ENCODE measurements at places on chromosomes 5 and 9.

GRCh38 chr9:120924698-120925534 is 1.7 kb downstream of the TRAF1 start:
- DNase-seq = no peak

GRCh38 chr9:76680716-76681425 is 83.4 kb upstream of the PCA3 start:
- no peak for DNase-seq

GRCh38 chr5:178996156-178996555 is 1.0 kb upstream of the GRM6 start:
- no peak for DNase-seq

DNA sequence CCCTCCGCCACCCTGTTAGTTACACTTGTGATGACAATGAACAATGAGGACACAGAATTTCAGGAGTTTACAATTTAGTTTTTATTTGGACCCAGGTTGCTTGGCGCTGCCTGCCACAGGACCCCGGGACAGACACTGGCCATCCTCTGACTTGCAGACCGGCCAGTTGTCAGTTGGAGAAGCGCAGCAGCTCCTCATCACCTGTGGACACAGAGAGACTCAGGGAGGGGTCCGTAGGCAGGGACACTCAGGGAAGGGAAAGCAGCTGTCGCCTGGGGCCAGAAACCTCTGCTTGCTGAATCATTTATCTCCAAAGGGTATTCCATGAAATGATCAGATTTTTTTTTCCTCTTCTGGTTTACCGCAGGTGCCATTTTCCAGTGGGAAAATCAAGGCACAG is 18.0 kb downstream of the AMBP start:
- DNase-seq = no peak

DNA sequence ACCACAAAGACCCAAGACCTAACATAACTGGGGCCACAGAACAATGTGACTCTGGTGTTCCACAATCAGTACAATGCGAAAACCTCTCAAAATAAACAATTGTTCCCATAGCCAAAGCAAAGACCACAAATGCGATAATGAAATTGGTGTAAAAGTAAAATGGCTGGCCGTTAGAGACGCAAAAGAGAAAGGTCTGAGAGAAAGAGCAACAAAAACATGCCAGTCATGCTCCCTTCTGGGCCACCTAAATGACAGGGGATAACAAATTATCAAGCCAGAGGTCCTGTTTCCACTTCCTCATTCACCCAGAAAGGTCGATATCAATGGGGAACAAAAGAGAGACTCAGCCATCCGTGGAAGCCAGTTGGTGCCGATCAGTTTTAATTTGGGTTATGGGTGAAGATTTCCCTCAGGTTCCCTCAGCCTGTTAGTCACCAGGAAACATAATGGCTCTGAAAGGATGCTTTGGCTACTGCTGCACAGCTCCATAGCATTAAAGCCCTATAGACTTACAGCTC is 9.2 kb upstream of the CFAP95 start:
- DNase-seq = no peak

- no peak for DNase-seq
Observed at GRCh38 chr5:27592231-27592630, 553.8 kb upstream of the CDH9 start.

DNA sequence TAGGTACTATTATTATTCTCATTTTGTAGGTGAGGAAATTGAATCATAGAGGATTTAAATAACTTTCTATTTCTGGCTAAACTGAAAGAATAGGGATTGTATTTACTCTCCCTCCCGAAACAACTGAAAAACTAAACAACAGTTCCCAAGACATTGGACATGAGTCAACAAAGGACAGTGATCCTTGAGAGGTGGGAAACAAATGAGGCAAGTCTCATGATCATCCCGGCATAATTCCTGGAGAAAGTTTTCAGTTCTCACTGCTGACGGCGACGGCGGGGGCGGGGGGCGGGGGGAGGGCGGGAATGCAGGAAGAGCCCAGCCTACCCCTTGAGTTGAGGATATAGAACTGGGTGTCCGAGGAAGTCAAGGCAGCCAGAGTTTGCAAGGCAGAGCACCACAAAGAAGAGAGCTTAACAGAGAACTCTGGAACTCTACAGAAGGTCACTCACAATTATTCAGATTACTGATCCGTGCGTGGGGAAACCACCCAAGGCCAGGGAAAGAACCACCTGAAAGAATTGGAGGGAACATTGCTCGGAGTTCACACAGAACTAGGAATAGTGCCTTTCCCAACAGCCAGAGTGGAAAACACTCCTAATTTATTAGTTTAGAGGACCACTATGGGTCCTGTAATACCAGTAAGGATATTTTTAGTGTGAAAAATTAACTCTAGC is 27.4 kb upstream of the WHRN start:
- DNase-seq = no peak

- DNase-seq = no peak
Observed at GRCh38 chr5:121158451-121158850, 693.2 kb upstream of the FTMT start.

DNA sequence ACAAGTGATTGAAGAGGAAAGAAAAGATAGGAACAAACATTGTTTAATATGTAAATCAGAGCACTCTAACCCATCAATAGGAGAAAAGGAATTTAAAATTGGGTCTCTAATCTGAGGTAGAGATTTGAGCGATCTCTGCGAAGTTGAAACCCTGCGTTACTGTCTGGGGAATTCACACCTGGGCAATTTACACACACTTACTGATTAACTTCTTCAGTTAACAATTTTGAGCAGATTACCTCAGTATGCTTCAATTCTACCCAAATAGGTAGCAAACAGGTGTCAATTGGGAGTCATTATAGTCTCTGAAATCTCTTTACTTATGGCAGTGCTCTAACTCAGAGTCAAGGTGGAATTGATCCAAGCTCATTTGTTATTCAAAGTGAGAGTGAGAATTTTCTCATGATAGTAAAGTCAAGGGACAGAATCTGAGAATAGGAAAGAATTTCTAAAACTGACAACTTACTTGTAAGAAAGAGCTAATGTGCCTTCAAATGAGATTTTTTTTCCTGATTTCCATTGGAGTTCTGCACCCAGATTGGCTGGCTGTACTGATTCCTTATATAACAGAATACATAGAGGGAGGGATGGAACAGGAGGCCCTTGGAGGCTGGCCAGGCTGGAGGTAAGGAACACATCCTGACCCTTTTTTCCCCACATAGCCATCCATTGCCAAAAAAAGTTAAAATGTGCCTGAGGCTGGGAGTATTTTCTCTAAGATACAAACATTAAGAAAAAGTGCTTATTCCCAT is 27.1 kb upstream of the IFNA14 start:
- no peak for DNase-seq

DNA sequence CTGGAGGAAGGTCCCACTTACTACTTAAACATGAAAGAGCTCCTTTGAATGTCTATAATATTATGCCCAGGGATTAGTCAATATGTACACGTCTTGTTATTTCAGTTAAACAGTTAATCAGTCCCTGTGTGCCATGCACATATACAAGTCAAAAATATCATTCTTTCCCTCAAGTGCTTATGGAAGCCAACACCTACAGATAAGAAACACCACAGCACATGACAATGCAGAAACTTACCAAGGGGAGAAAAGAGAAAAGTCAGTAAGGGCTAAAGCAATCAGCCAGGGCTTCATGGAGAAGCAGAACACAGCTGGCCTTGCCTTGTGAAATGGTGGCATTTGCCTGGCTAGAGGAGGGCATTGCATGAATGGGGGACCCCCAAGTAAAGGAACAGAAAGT is 88.3 kb downstream of the SNCAIP start:
- no peak for DNase-seq

DNA sequence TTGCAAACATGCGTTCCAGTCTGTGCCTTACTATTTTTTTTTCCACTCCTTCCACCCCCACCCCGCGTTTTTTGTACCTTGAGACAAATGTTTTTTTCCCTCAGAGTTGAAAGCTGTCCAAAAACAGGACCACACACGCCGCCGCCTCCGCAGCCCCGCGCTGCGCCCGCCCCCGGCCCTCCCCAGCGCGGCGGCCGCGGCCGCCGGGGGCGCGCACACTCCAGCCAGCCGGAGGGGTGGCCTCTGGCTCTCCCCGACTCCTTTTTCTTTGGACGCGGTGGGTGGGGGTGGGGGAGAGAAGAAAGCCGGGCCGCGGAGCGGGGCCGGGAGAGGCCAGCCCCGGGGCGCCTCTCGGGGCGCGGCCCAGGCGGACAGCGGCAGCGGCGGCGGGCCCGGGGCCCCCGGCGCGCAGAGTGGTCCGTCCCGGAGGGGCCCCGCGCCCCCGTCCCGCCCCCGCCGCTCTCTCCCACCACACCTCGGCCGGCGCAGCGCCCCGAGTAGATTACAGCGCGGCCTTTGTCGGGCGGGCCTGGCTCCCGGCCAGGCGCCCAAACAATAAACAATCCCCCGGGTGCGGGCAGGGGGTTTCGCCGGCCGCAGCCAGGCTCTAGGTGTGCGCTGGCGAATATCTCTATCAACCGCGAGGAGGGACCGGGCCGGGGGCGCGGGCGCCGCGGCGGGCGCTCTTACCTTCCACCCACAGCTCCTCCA is 10.9 kb downstream of the PTCH1 start:
- DNase-seq = no peak

DNA sequence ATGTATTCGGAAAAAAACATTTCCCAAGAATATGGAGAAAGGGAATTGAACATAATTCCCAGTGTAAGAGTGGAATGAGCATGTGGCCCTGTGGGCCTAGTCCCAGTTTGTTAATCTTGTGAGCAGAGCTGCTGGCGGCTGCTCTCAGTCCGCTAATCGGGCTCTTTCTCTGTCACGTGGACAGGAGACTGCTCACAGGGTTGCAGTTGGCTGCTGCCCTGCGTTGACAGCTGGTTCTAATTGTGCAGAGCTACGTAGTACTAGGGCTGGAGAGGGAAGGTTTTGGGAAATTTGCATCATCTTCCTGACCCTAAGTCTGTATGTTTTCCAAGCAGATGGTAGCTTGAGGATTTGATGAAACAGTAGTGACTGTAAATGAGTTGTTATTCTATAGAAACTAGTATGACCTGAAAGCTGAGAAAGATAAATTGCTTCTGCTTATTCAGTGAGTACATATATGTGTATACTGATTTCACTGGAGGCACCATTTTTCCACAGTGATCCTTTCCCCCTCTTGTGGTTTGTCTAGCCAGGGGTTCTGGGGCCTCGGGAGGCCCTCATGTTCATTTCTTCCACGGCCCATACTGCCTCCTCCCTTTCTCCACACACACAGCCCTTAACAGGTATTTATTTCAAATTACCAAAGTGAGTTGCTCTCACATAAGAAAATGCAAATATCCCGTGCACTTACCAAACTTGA is 100.6 kb downstream of the ANGPTL2 start:
- no peak for DNase-seq

DNA sequence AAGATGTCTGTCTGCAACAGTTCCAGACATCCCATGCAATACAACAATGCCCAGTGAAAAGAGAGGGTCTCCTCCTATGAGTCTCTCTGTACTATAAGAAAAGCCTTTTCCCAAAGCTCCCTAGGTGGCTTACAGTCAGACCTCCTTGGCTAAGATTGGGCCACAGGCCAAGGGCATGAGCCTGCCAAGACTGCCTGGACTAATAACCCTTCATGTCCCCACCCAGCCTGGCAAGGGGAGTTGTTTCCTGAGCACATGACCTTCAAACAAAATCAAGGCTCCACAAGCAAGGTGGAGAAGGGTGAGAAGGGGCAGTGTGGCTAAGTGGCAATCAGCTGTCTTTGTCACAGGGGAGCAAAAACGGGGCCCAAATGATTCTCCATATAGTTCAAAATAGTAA is 75.6 kb upstream of the ZSWIM6 start:
- DNase-seq = no peak

DNA sequence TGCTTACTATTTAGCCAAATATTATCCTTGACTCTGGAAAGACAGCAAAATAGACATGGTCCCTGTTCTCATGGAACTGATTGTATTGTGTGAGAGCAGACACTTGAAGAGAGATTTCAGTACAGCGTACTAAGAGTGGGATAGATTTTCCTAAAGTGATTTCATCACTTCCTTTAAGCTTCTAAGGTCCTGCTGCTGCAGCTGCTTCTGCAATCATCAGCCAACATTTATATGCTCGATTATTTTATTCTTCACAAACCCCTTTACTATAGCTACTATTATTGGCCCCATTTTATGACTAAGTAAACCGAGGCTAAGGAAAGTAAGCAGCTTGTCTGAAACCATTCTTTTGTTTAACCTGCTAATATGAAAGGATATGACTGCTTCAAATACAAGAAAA is 137.7 kb downstream of the SPATA31D1 start:
- no peak for DNase-seq

DNA sequence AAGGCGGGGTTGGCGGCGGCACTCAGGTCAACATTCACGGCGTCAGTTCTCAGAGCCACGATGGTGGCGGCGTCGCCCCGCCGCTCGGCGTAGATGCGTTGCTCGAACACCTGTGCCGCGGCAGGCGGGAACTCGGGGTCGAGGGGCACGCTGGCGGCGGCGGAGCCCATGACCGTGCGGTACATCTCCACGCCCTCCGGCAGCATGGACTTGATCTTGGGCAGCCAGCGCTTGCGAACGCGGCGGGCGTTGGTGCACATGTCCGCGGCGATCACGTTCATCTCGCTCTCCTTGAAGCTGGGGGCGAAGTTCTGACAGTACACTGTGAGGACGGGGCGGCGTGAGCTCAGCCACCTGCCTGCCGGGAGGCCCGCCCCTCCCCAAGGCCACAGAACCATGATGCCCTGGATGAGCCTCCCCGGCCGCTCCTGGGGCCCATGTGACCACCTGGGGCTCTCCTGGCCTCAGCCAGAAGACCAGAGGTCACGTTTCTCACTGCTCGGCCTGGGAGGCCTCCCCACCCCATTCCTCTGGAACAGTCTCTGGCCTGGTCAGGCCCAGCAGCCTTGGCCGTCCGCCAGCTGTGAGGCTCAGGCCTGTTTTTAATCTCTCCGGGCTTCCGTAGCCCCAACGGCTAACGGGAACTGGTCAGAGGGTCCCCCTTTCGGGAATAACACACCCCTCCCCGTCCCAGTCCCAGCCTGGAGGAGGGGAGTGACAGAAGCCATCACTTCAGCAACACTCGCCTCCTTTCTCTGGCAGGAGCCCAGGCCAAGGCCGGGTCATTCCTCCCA is 50.7 kb upstream of the UBAC1 start:
- no peak for DNase-seq

GRCh38 chr9:113548221-113549041 is 84.9 kb downstream of the RGS3 start:
- DNase-seq = no peak

DNA sequence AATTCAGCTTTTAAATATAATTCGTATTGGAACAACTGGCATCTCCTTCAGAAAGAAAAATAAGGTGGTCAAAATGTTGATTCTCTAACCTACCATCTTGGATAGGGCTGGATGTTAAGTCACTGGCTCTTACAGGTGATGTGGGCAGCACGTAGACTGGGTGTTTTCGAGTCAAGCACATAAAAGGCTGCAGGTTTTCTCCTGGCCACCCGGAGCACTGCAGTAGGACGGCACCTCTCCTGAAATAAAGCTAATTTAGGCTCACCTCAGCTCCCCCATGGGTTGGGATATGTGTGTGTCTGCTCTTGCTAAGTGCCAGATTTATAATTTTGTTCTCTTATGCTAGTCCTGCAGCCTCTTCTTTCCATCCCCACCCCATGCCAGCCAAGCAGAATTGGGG is 80.3 kb downstream of the IQGAP2 start:
- DNase-seq = no peak

DNA sequence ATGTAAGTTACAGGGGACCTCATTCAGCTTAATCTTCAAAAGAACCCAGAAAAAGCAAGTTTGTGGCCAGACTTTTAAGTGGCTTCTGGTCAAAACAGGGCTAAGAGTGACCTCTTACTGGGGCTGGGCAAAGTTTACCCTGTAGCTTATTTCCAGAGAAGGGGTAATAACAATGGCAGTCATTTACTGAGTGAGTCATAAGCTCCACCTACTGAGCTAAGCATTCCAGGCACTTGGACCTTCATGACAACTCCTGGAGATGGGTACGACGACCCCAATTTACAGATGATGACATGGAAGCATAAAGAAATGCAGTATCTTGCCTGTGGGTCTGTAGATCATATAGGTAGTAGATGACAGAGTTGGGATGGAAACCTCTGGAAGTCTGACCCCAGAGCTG is 4.7 kb upstream of the GPR151 start:
- no peak for DNase-seq

All from NCI-H1436 treated with DMSO at 0.1 percent for 48 hours (cell line).